ENCODE measurements at places on chromosomes 6 and 20. TPM values are rescaled to one million over a fixed set of nuclear protein-coding genes. Genes with fewer than 3 reads are reported as not detected.

DNA sequence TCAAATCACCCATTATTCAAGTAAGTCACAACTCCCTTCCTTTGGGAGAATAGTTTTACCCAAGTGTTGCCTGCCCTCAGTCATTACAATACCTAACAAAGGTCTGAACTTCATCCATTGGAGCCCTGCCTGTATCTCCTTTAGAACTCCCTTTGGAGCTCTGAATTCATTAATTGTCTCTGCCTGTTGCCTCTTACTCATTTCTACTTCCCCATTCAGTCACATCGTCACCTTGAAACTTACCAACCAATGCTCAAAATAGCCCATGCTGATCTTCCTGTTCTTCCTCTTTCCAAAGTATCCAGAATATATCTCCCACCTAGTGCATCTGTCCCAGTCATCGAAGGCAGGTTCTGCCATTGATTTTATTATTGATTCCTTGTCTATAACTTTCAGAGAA lies 120.7 kb upstream of the ADGRF1 start:
- DNase-seq, result no peak

DNA sequence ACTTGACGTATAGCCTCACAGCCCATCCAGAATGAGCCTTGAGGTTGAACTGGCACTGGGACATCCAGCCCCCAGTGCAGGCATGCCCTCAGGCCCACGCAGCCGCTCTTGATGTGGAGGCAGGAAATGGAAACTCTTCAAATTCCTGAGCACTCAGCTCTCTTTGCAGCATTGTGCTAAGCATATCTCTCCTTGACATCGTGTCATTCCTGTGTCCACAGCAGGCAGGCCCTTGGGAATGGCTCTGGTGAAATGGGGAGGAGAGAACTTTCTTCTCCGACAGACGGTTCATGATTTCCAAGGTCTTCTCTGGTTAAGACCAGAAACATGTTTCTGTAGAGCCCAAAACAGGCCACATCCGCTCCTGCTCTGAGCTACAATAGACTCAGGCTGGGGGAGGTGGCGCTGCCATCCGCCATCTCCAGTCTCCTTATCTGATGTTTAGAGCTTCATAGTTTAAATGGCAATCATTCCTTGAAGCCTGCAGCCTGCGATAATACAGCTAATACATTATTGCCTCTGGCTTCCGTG lies 248.8 kb downstream of the CDH4 start:
- no peak for DNase-seq

DNA sequence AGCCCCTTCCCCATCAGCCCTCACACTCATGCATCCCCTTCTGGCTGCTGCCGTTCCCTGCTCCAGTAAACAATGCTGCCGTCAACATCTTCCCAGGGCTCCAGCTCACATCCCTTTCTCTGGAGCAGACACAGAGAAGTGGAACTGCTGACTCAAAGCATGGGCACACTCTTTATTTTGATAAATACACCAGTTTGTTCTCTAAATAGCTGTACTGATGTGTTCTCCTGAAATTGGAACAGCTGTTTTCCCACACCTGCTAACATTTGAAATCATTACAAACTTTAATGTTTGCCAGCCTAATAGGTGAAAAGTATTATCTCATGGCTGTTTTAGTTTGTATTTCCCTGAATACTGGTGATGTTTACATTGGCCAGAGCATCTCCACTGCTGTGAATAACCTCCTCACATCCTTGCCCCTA lies 102.1 kb upstream of the NXT1 start:
- DNase-seq, result no peak

DNA sequence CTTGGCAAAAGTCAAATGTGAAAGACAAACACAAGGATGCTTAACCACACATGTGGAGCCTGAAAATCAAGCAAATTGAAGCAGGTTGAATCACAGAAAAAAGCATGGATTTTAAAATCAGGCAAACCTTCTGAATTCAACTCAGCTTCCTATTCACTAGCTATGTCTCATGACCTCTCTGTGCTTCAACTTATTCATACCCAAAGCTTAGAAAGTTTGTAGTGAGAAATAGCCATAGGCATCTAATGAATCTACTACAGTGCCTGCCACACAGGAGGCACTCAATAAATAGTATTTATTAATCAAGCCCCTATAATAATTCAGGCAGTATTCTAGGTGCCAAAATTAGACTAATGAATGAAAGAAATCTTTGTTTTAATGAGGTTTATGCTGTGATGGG lies 112.2 kb upstream of the TNFAIP3 start:
- no peak for DNase-seq

- no peak for DNase-seq
Observed at GRCh38 chr6:10331334-10331968, 83.4 kb downstream of the TFAP2A start.

The SLC35B2 gene
- total RNA-seq, result 36.9 TPM

DNA sequence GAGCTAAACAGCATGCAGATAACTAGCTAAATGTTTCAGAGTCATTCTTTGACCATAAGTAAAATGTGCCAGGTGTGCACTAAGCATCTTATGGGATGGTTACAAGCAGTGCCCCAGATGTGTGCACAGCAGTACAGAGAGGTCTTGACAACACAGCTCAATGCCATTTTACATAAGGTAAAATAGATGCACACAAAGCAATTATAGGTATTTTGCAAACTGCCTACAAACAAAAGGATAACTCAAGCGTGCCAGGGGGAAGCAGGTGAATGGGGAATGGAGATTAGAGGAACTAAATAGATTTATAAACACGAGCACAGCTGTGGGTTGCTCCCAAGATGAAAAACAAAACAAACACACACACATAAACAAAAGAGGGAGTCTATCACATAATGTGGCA lies 64.8 kb downstream of the SLC2A10 start:
- no peak for DNase-seq

The PKIG gene
- total RNA-seq, result 62.5 TPM

The ATRN gene
- 59.4 TPM for total RNA-seq
